ENCODE measurements at places on chromosomes 5 and 9.

DNA sequence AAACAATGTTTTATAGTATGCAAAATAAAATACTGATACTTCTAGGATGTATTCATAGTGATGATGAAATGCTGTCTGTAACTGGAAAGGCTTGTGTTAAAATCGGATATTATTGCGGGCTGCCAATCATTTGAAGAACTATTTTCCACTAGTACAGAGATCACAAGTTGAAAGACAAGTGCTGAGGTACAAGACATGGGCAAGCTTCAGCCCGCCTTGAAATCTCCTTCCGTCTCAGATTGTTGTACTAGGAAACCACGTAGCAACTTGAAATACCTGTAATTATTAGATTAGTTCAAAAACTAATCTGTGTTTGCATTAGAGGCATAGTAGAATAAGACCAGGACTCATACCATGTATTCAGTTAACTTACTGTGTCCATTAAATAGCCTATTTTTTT, 218.2 kb downstream of the ARHGEF28 start:
- DNase-seq, result no peak

GRCh38 chr5:155727512-155728145, 599.3 kb upstream of the SGCD start:
- no peak for DNase-seq

DNA sequence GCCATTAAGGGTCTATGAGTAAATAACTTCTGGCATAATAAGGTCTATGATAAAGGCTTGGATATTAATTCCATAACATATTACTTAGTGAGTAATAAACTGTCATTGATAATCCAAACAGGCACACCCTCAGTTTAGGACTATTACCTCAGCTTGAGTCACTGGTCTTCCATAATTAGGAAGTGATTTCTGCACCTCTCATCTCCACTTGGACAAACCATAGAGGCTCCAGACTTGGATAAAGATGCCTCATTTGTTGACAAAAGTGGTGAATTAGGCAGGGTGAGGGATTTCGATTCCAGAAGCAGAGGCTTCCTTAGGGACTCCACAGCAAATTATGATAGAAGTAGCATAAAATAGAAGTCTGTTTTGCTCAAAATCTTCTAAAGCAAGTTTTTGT, 127.5 kb upstream of the MTAP start:
- DNase-seq, result no peak

- DNase-seq, result no peak
These were observed 441.8 kb upstream of the TLE4 start for GRCh38 chr9:79129865-79130480.

GRCh38 chr9:98743329-98743728, 34.6 kb upstream of the GABBR2 start:
- DNase-seq, result no peak

- no peak for DNase-seq
These were observed 77.6 kb upstream of the SAP30L start for GRCh38 chr5:154368041-154368800.

DNA sequence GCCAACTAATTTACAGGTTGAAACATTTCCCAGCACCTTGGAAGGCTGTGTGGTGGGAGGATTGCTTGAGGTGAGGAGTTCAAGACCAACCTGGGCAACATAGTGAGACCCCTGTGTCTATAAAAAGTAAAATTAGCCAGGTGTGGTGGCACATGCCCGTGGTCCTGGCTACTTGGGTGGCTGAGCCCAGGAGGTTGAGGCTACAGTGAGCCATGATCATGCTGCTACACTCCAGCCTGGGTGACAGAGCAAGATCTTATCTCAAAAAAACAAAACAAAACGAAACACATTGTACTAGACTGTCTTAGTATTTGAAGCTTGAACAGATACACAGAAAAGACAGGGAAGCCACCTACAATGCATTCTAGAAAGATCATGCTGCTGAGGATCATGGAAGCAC, 2.8 kb upstream of the HSDL2 start:
- DNase-seq, result no peak

- DNase-seq, result no peak
These were observed 1.3 kb downstream of the SEMA6A start for GRCh38 chr5:116573279-116573701.

DNA sequence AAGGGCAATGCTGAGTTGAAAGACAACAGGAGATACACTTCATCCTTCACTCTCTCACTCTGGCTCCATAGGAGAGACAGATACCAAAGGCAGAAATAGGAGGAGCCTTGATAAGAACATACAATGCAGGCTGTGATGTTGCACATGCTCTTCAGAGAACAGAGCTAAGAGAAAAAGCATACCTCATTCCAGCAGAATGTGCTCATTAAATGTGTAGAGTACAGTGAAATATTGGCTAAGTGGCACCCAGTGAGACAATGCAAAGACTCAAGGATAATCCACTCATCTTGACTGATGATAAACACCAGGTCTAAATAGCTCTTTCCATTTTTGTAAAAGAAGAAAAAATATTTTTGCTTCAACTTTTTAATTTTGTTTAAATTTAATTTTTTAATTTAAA, 139.7 kb downstream of the OR2K2 start:
- no peak for DNase-seq

DNA sequence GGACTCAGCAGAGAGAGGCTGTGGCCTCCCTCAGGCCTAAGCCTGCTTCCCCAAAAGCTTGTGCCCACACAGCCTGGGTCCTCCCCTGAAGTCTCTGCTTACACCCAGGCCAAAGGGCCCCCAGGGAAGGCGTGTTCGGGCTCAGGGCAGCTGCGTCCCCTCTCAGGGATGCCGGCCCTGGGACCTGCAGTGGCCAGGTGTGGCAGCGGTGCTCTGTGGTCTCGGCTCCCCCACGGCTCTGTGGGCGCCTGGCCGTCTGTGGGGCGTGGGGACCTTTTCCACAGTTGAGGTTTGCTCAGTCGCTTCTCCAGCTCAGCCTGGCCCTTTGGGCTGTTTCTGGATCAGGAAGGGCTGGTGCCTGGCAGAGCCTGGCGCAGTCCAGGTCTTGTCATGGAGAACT, 75.9 kb downstream of the RXRA start:
- DNase-seq, result no peak

DNA sequence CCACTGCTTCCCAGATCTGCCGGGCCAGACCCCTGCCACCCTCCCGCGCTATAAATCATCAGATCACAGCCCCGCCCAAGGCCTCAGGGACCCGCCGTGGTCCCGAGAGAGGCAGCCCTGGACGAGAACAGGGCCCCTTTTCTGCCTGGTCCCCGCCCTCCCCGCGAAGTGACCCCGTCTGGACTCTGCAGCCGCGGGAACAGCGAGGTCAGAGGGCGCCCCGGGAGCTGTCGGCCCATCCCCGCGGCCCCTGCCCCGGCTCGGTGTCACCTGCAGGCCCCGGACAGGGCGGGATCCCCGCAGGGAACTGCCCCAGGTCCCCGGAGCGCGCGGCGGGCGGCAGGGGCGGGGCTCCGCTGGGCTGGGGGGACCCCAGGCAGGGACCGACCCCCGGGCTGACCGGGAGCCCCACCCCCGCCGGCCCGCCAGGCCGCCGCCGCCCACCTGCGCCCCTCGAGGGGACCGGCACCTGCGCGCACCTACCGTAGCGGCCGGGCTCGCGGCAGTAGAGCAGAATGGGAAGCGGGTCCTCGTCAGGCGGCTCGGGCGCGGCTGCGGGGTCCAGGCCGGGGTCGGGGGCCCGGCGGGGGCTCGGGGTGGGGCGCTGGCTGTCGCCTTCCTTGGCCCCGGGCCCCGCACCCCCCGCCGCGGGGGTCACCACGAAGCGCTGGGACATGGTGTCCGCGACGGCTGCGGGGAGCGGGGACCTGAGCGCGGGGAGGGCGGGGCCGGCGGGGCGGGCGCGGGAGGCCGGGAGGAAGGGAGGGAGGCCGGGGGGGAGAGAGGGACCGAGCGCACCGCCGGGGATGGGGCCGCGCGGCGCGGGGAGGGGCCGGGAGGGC, 43.5 kb upstream of the SLC12A7 start:
- no peak for DNase-seq

GRCh38 chr9:95831810-95832209, 43.7 kb upstream of the ERCC6L2 start:
- DNase-seq, result no peak

DNA sequence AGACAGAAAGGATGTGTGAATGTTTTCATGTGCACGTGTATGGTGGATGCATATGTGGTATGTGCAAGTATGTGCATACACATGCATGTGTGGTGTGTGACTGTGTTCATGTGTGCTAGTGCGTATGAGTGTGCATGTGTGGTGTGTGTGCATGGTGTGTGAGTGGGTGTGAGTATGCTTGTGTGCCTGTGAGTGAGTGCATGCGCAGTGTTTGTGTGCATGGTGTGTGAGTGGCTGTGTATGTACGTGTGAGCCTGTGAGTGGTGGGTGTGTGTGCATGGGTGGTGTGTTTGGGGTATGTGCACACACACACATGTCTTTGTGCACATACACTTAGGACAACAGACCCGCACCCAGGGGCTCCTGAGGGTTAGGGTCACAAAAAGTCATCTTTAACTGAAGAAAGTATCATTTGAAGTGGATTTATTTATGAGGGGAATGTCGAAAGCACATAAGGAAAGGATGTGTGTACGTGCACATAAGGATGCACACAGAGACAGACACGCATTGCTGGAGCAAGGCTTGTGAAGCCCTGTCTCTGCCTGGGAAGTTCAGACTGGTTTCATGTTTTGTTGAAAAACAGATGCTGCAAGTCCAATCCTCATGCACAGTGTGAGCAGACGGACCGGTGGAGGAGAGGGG, 237.0 kb downstream of the SYK start:
- no peak for DNase-seq

- DNase-seq, result no peak
These were observed 9.0 kb downstream of the MTMR12 start for GRCh38 chr5:32303755-32304120.

- DNase-seq, result no peak
These were observed 136.3 kb upstream of the ACTBL2 start for GRCh38 chr5:57618767-57619381.

DNA sequence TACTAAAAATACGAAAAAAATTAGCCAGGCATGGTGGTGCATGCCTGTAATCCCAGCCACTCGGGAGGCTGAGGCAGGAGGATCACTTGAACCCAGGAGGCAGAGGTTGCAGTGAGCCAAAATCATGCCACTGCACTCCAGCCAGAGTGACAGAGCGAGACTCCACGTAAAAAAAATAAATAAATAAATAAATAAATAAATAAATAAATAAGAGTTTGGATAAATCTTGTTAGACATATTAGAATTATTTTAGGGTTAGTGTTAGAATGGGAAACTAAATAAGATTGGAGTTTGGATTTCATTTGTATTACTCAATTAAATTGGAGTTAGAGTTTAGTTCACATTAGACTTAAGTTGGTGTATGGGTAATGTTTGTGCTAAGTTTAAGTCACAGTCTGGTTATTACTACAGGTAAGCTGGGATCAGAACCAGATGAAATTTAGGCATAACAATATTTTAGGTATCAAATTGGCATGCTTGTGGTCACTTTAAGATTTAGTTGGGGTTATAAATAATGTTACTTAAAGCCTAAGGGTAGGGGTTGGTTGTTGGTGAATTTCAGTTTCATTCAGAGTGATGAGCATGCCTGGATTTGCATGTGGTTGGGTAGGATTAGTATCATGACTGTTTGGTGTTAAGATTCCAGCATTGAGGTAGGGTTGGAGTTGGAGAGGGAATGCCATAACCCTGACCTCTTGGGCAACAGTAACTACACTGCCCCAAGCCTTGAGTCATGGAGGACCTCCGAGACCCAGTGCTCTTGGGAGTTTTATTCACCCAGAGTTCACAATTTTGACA, 3.3 kb downstream of the OR5C1 start:
- DNase-seq, result no peak

GRCh38 chr5:5751987-5752386, 329.5 kb downstream of the ICE1 start:
- no peak for DNase-seq

DNA sequence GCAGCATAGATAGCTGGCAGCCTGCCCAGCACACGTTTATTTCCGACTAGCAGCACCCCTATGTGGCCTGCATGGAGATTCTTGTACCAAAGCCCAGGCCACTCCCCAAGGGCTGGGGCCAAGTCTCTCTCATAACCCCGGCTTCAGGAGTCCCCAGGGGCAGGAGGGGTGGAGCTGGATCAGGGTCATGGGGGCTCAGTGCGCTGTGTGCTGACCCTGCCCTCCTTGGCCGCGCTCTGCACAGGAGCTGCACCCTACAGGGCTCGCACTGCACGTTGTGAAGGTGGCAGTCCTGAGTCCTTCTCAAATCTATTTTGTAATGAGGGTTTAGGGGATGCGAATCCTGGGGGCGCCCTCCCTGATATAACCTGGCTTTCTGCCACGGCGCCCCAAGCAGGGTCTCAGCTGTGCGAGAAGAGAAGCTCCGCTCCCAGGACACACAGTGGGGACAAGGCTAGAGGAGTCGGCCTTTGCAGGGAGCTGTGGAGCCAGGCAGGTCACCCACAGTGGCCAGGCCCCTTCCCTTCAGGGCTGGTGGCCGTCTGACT, 28.6 kb downstream of the NKD2 start:
- DNase-seq, result no peak

- no peak for DNase-seq
These were observed 1.7 kb upstream of the SPRY4 start for GRCh38 chr5:142326480-142326938.

DNA sequence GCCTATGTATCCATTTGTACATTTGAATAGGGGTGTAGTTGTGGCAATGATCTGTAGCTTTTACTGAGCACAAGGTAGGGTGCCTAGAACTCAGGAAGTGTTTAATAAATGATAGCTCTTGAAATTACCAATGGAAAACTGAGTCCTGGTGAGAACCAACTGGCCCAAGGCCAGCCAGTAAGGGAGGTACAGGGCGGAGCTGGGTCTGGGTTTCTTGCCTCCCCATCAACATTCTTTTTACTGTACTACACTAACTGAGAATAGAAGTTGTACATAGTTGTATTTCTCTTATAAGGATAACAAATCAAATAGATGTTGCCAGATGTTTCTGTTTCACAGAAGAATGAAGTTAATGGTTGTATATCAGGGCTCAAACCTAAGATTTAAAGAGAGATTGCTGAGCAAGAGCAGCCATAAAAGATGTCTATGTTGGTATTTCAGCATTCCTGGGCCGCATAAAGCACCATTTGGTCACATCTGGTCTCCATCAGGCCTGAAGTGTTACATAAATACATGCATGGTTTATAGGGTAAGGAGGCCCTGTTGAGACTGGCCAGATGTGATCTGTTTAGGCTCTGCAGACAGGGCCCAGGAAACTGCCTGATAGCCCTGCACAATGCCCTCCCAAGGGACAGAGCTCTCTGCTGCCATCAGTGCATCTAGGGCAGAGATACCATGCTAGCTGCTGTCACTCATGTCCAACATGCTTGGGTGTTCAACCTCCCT, 210.5 kb downstream of the NXNL2 start:
- no peak for DNase-seq

GRCh38 chr9:112252194-112252593, 77.1 kb upstream of the SUSD1 start:
- no peak for DNase-seq

DNA sequence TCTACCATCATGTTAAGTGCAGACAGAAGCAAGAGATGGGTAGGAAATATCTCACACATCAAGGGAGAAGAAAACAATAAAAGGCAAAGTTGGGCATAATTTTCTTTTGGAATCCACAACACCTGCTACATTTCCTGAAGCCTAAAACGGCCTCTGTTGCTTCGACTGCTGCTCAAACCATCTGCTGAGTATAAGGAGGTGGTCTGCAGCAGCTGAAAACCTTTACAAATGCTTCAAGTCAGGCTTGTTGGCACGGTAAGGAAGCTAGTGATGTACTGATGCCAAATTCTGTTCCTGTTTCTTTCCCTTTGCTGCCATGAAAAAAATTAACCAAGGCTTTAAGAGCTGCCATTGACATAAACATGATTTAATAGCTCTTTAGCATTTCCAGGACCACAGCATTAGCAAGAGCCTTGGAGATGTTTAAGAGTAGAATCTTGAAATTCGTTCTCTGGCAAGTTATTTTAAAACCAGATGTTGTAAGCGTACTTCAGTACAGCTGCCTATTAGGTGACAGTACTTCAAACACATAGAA, 75.6 kb downstream of the DMRTA1 start:
- DNase-seq, result no peak

Measured in T follicular helper cell (primary cell).